ENCODE measurements at places on chromosomes 7 and 10.

GRCh38 chr10:112395809-112396530, 22.1 kb downstream of the ACSL5 start:
- DNase-seq = no peak

GRCh38 chr10:74582566-74582965, 243.8 kb upstream of the KAT6B start:
- DNase-seq = no peak

GRCh38 chr10:50850578-50851230, 34.7 kb downstream of the A1CF start:
- DNase-seq = no peak

- DNase-seq = no peak
Measured at GRCh38 chr10:106106114-106106513, 1058.4 kb downstream of the SORCS1 start.

DNA sequence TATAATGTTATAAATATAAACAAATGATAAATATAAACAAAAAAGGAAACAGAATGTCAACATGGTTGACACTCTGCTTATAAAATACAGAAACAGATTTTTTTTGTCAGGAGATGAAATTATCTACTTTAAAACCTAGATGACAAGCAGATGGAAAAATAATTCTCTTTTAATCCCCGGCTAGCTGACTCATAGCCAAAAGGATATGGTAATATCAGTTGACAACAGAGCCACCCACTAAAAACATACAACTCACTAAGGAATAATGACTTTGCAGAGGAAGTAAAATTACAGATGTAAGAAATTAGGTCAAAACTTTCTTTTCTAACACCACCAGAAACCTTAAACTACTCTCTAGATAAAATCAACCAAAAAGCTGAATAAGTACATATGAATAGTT, 131.1 kb upstream of the ABCB5 start:
- DNase-seq = peak; percentile 1

- peak; percentile 27 for DNase-seq
Measured at GRCh38 chr7:4682621-4683042, 537 bp downstream of the FOXK1 start.

Measured in foreskin fibroblast (primary cell).